Fibroblast of the aortic adventitia (primary cell): ENCODE measurements at places on chromosomes 3 and 15.

DNA sequence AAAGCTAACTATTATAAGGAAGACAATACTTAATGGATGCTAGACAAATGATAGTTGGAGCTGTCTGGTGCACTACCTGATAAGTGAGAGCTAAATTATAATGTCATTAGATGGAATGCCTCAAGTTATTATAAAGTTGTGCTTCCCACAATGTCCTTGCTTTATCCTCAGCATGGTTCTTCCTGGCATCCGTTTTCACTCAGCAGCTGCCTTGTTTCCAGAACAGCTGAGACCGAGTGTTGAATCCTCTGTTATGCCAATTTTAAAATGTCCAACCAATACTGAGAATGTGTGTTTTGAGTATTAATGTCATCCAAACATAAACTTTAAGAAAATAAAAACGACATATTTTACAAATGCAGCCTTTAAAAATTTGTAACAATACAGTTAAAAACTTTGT is 286.7 kb upstream of the SOX2 start:
- DNase-seq = no peak

GRCh38 chr15:90219421-90220141 is 14.2 kb downstream of the CIB1 start:
- DNase-seq = no peak

GRCh38 chr15:92091155-92091734 is 237.7 kb downstream of the SLCO3A1 start:
- no peak for DNase-seq

GRCh38 chr3:89072642-89073041 is 34.8 kb upstream of the EPHA3 start:
- DNase-seq = no peak

DNA sequence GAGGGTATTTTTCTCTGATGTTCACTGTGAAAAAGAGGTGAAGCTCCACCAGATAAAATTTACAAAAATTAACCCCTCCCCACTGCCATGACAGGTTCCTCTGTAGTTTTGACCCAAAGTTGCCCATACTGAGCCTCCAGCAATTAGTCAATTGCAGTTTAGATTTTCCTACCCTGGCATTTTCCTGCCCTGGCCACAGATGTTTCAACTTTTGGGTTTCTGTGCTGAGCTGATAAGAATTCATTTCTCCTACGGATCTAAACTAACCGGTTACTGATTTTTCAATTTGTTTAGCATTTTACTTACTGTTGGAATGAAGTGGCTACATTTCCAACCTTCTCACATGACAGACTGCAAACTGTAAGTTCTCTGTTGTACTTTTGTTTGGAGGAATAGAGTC is 1346.1 kb upstream of the EPHA6 start:
- DNase-seq = no peak

- DNase-seq = peak; percentile 65
These were observed 74.4 kb upstream of the CTDSPL start for GRCh38 chr3:37787153-37787867.

DNA sequence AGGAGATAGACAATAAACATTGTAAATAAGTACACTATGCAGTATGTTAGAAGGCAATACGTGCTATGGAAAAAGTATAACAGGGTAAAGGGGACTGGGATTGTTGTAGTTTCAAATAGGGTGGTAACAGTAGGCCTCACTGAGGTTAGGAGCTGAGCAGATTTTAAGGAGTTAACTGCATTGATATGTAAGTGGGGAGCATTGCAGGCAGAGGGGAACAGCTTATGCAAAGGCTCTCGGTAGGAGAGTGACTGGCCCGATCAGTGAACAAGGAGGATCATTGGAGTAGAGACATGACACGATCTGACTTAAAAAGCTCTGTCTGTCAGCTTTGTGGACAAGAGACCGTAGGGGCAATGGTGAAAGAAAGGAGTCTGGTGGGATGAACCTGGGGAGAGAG is 46.8 kb downstream of the PCCB start:
- no peak for DNase-seq

GRCh38 chr15:89665449-89666181 is 10.3 kb upstream of the KIF7 start:
- DNase-seq = peak; percentile 53

- DNase-seq = peak; percentile 77
These were observed 73.5 kb upstream of the ABI3BP start for GRCh38 chr3:101066711-101067129.
